ENCODE measurements at places on chromosomes 6 and 20.

GRCh38 chr6:160519603-160520042, 144.5 kb downstream of the LPA start:
- DNase-seq = no peak

DNA sequence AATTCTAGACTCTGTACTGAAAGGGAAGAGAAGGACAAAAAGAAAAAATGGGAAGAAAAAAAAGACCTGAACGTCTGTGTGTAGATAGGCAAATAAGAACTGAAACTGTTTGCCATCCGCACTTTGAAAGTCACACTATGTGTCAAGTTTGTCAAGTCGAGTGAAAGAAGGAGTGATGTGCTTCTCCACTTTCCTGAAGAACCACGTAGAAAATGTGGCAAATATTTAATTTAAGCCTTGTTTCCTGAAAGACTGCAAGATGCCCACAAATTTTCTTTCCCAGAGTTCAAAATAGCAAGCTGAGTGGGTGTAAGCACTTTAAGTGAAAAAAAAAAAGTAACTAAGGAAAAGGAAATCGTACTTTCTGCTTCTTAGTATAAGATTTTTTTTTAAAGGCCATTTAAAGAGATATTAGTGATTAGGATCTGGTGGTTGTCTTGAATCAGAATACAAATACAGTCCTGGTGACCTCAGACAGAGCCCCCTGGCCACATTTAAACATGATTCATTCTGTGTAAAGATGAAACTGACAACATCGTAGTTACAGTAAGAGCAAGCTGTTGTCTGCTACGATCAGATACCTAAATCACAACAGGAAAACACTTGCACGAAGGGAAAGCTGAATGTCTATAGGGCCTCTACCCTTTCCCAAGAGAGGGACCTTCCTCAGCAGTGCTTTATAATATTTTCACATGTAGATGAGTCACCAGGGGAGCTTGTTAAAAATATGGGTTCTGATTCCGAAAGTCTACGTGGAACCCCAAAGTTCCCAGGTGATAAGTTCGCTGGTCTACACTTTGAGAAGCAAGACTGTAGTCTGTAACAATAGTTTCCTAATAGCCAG, 102.3 kb downstream of the HIVEP2 start:
- DNase-seq = no peak

- DNase-seq = no peak
Observed at GRCh38 chr6:2827142-2827541, 14.5 kb downstream of the SERPINB1 start.

- no peak for DNase-seq
Observed at GRCh38 chr6:34035704-34036356, 110.1 kb downstream of the GRM4 start.

DNA sequence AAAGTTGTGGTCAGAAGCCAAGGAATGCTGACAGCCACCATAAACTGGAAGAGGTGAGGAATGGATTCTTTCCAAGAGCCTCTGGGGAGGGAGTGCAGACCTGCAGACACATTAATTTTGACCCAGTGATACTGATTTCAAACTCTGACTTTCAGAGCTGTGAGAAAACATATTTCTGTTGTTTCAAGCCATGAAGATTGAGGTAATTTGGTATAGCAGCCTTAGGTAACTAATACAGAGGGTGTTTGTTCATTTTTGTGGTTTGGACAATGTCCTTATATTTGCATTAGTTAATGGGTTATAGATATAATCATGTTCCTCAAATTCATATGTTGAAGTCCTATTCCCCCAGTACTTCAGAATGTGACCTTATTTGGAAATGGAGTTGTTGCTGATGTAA, 85.4 kb upstream of the GTSF1L start:
- DNase-seq = no peak

DNA sequence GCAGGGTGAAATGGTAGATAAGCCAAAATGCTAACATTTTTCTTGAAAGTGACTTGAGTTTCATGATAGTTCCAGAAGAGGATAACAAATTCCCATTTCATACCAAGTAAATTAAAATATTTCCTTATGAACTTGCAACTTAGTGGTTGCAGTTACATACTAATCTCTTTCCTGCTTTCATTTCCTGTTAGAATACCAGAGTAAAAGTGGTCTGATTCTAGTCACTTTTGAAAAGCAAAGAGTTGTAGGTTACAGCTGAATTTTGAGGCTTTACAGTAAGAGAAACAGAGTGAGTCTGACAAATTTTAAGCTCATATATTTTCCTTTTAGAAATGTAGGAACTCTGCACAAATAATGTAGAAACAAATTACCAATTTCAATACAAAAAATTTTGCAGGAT, 117.4 kb downstream of the ZFAND3 start:
- no peak for DNase-seq

GRCh38 chr6:133369773-133370272, 128.7 kb downstream of the EYA4 start:
- no peak for DNase-seq

DNA sequence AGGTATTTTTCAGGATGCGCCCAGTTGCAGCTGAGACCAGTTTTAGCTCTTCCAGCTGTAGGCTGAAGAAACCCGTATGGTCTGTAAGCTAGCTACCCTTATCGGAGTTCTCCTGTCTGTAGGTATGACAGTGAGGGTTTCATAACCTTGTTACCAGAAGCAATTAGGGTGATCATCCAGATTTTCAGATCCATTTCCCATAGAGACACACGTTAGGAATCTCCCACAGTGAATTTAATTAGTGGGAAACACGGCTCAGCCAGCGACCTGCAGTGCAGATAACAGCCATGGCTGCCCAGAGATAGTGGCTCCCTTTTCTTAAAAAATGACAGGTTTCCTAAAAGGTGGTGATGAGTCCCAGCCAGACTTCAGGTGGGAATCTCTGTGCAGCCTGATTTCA, 111.1 kb downstream of the BTBD3 start:
- DNase-seq = no peak

DNA sequence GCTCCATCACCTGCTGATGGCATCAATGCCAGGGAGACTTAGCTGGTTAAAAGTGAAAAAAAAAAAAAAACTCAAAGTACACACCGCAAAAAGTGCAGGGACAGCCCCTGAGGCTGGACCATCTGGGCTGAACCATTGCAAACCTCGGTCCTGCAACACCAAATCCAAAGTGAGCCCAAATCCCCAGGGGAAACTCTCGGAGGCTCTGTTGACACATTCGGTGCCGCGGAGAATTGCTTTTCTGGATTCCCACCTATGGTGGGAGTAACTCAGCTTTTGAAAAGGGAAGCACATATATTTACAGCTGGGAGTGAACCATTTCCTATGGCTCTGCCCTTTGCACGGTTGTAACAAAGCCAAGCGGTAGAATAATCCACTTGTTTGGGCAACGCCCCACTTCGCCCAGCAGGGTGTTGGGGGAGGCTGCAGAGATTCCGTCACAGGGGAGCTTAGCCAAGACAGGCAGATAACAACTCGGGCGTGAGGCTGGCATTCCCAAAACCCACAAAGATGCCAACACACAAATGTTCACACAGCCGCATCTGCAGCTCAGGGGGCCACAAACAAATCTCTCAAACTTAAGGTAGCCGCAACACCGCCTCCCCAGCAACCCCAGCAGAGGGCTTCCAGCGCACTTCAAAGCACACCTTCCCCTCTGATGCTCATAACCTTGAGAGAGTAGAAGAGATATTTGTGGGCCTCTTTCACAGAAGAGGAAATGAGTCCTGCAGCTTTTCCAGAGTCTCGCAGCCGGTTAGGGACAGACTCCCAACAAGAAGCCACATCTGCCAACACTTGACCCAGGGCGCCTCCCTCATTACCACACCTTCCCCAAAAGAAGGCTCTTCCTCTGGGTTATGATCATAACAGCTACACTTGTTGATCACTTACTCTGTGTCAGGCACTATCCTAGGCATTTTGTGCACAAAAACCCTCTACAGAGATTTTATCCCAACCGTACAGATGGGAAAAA, 11.4 kb downstream of the ZC3H12D start:
- no peak for DNase-seq

DNA sequence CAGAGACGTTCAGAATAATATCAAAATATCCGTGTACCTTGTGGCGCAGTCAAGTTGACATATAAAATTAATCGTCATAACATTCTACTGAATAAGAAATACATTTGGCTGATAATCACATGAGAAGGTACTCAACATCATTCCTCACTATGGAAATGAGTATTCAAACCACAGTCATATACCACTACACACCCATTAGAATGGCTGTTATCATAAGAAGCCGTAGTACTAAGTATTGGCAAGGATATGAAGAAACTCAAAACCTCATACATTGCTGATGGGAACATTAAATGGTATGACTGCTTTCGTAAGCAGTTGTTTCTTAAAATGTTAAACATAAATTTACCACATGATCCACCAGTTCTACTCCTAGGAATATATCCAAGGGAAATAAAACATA, 244.7 kb downstream of the CDKAL1 start:
- no peak for DNase-seq

DNA sequence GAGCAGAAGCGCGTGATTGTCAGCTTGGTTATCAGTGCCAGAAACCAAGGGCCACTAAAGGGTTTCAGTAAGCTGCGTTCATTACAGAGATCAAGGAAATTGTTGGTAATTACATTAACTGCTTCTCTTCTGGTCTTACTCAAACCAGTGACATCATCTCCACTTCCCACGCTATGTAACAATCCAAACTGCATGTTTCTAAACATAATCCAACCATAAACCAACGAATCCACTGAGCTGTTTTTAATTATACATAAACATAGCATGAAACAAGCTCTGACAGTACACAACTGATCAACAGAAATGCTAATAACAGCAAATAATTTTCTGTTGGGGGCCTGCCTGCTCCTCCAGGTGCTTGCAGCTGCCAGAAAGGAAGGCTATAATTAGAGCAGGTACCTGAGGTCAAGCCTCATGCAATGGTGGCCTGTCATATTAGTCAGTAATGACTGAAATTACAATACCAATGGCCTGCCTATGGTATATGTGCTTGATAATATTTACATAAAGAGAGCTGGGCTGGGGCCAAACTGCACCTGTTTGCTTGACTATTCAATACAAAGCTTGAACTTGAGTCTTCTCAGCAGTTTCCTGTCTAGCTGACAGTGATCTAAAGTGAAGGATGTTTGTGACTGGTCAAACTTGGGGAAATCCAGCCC, 40.1 kb downstream of the ILRUN start:
- DNase-seq = no peak
